H9 (cell line): ENCODE measurements at places on chromosomes 16 and 17. TPM values are rescaled to one million over a fixed set of nuclear protein-coding genes. Genes with fewer than 3 reads are reported as not detected.

Gene SALL1
- total RNA-seq: 87.6 and 101 TPM in 2 replicates

DNA sequence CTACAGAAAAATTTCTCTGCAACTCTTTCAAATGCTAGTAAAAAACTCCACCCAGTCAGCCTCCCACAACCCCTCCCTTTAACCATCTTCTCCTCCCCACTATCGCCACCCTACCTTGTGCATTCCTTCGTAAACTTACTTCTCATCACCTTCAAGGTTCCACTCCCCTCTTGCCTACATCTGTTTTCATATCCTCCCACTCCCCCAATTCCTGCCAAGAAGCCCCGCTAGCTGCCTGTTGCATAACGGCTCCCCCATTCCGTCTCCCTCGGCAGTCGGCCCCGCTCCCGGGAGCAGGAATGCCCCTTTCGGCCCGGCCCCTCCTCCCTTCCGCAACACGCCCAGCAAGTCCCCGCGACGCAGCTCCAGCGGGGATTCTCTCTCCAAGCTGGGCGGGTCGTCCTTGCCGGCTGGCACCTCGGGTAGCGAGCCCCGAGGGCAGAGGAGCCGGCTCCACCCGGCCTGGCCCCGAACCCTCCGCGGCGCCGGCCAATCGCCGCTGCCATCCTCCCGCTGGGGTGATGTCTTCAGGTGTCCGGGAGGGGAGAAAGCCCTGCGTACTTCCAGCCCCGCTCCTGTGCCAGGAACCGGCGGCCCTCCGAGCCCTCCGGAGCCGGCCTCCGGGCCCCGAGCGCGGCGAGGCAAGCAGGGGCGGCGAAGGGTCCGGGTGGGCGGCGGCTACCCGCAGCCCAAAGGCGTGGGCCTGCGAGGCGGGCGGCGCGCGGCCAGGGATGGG, 1.5 kb downstream of the PHLPP2 start:
- no peaks in the 10 kb centered on the region; the same call in none of the 2 replicates for H3K36me3 ChIP-seq
- DNase-seq: peak; percentile 86

- H3K4me3 ChIP-seq: no peak overlapping the region
- H3K4me1 ChIP-seq: no peaks in the 10 kb centered on the region
- H3K36me3 ChIP-seq: no peaks in the 10 kb centered on the region
- no peak overlapping the region for H3K27ac ChIP-seq
Measured at GRCh38 chr16:51922476-51922875, 624.5 kb downstream of the TOX3 start.

DNA sequence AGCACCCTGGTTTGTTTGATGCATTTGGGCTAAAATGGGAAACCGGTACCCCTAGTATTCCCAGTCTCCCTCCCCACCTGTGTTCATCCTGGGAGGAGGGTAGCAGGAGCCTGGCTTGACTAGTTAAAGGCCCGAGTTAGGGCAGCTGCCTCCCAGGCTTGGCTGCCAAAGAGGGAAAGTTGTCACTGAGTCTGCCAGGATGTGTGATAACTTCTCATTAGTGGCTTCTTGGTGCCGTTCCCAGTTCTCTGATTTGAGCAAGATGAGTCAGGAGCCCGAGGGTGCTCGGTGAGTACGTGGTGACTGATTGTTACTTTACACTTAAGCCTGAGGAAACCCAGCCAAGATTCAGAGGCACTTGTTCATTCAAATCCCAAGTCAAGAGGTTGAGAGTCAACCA, 2.5 kb downstream of the KRT32 start:
- no peaks in the 10 kb centered on the region for H3K27me3 ChIP-seq
- no peaks in the 10 kb centered on the region for H3K36me3 ChIP-seq
- no peak overlapping the region for H3K27ac ChIP-seq

- H3K36me3 ChIP-seq: no peaks in the 10 kb centered on the region
- H3K27ac ChIP-seq: no peak overlapping the region
- H3K4me3 ChIP-seq: no peak overlapping the region
Measured at GRCh38 chr17:73976147-73976546, 227.3 kb upstream of the RPL38 start.
